Fibroblast of upper back skin (primary cell): ENCODE measurements at places on chromosomes 4 and X.

DNA sequence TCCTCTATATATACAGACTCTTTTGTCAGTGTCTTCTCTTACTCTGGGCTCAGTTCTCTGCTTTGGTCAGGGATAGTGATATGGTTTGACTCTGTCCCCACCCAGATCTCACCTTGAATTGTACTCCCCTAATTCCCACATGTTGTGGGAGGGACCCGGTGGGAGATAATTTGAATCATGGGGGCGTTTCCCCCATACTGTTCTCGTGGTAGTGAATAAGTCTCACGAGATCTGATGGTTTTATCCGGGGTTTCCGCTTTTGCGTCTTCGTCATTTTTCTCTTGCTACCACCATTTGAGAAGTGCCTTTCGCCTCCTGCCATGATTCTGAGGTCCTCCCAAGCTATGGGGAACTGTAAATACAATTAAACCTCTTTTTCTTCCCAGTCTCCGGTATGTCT lies 144.4 kb downstream of the GLUD2 start:
- DNase-seq: no peak

GRCh38 chrX:29044423-29045184 lies 457.4 kb downstream of the IL1RAPL1 start:
- peak; percentile 15 for DNase-seq

GRCh38 chr4:44446801-44447562 lies 1.6 kb downstream of the KCTD8 start:
- DNase-seq: no peak

GRCh38 chr4:60313611-60314178 lies 886.4 kb upstream of the ADGRL3 start:
- peak; percentile 83 for DNase-seq

GRCh38 chrX:108270280-108270679 lies 167.9 kb downstream of the COL4A6 start:
- DNase-seq: no peak

DNA sequence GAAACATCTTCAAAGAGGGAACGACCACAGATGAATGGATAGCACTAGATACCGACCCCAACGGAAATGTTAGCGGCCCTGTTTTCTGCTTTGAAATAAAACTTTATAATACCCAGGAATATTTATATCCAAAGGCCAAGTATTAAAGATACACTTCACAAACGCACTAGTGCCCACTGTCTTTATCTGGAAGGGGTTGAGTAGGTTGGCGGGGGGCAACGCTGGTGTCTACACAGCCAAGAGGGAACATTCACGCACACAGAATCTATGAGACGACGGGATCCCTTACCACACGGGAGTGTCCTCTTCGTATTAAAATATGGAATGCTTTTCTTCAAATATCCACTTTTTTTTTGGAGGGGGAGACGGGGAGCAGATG lies 3.3 kb downstream of the HAND2 start:
- DNase-seq: no peak

DNA sequence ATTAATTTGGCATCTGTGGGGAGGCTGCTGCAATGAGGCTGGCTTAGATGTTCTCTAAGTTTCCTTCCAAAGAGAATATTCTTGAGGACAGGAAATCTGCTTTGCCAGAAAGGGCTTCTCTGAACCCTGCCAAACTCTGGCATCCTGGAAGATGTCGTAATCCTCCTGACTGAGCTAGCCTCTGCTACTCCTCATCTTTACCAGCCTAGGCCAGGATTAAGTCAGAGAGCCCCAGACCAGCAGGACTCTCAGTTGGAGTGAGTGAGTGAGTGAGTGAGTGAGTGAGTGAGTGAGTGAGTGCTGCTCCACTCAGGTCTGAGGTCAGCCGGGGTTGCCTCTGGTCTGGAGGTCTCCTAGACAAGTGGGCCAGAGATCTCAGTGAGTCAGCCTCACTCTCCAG lies 104.9 kb upstream of the SOD3 start:
- peak; percentile 12 for DNase-seq
